ENCODE measurements at places on chromosomes 3 and 15.

GRCh38 chr15:83107841-83108181 is 366 bp downstream of the TM6SF1 start:
- no peak for DNase-seq

DNA sequence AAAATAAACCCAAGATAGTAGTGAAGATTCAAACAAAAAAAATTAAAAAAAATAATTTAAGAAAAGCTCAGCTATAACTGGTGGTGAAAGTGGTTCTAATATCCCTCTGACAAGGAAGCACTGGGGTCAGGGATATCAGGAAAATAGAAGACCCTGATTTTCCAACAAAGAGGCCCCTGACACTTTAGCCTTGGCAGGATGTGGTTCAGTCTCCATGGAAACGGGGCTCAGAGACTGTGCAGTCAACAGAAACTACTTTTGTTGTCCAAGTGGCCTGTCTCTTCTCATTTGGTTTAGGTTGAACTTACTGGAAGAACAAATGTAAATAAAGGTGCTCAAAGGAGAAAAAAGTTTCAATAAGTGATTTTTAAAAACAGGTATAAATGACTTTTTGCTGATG is 27.2 kb downstream of the INTS14 start:
- peak; percentile 38 for DNase-seq

DNA sequence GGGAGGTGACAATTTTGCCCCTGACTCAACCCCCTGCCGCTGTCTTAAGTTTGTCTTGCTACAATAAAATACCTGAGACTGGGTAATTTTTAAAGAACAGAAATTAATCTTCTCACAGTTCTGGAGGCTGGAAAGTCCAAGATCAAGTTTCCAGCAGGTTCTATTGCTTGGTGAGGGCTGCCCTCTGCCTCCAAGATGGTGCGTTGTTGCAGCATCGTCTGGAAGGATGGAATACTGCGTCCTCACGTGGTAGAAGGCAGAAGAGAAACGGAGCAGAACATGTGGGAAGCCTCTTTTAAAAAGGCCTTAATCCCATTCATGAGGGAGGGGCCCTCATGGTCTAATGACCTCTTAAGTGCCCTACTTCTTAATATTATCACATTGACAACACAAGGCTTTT is 87.3 kb upstream of the SNTN start:
- DNase-seq = no peak

DNA sequence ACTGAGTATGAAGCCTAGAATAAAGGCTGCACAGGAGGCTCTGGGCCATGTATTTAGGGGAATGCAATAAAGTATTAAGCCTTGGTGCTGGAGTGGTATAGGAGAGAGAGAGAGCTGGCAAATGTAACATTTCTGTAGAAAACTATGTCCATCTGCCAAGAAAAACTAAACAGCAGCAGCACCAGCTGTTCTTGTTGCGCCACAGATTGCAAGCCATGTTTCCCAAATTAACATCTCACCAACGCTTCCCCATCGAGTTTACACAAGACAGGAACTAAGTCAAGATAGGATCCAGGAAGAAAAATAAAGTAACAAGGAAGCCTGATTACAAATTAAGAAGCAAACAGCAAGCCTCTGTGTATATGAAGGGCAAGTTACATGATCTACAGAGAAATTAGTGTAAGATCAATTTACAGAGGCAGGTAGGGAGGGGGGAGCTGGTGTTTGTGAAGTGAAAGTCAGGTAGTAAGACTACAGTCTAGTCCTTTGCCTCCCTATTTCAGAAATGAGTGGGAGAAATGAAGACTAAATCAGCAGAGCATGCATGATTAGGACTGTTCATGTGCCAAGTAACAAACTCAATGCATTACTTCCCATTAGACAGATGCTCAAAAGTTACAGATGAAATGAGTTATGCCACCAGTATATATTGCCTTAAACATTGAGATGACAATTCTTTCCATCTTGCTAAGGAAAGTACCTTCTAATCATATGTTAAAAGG is 900.5 kb downstream of the EPHA3 start:
- DNase-seq = no peak

DNA sequence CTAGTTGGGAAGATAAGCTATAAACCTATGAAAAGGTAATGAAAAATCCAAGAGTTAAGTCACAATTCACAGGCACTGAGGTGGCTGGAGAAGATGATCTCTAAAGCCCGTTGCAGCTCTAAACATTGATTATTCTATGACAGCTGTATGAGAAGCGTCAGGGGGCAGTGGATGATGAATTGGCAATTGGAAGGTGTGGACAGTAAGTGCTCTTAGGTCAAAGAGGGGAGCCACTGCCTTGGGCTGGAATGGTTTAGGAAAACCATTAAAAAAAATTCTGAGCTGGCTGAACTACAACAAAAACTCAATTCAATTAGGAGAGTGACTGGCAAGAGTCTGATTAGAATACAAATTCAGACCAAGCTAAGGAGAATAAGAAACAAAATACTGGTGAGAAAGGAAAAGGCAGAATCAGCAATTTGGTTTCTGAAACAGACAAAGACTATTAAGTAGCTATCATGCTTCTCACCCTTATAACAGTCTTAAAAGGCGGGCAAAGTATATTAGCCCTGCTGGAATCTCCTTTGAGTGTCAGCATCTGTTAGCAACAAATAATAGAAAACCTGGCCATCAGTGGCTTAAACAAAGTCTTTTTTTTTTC is 8.8 kb upstream of the NMD3 start:
- DNase-seq = no peak

GRCh38 chr15:71780115-71780976 is 30.0 kb upstream of the NR2E3 start:
- no peak for DNase-seq

- no peak for DNase-seq
Observed at GRCh38 chr15:37733628-37734027, 200.8 kb upstream of the TMCO5A start.

GRCh38 chr3:174951498-174952005 is 92.4 kb downstream of the NAALADL2 start:
- DNase-seq = no peak

- DNase-seq = no peak
Observed at GRCh38 chr3:57078635-57079473, 18.4 kb downstream of the SPATA12 start.

DNA sequence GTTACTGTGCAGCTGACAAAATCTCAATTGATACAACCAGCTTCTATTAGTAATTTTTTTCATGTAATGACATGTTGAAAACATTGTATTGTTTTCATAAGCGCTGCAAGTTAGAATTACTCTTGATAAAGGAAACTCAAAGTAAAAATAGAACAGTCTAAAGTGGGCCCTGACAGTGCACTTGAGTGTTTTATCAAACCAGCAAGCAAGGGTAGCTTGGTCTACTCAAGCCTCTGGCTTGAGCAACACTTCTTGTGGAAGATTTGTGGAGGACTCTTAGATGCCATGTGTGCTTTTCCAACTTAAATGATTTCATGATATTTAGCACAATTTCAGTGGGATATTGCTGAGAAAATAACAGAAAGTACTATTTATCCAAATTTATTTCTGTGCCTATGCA is 575.7 kb upstream of the ZNF717 start:
- DNase-seq = no peak

GRCh38 chr3:71322154-71322553 is 261.4 kb downstream of the FOXP1 start:
- DNase-seq = no peak

DNA sequence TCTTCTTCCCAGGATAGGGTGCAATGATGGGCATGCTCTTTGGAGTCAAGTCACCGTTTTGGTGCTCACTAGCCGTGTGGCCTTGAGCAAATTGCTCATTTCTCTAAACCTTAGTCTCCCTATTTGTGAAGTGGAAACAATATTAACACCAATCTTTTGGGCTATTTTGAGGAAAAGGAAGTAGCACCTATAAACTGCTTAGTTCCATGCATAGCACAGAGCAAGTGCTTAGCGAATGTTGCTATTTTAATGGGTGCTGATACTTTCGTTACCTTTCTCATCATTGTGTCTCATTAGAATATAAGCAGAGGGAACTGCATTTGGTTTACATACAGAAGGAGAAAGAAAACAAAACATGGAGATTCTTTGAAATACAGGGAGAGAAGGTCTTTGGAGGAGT is 66.1 kb downstream of the BOC start:
- DNase-seq = no peak

DNA sequence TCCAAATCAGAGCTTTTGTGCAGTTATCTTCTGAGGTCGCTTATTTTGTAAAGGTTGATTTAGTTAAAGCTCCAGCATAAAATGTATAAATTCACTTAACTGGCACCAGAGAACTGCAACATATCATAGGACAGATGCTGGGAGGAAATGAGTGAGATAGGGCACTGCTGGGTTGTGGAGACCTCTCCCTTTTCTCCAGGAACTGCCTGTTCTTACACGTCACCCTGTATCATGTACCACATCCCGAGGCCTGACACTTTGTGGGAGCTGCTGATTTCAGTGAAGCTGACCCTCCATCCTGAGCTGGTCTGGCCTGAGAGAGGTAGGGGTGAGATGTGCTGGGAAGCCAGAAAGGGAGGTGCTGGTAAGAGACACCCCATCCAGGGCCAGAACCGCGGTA is 213.8 kb upstream of the FEZF2 start:
- DNase-seq = no peak

- no peak for DNase-seq
Observed at GRCh38 chr3:73832426-73832825, 207.7 kb upstream of the PDZRN3 start.

DNA sequence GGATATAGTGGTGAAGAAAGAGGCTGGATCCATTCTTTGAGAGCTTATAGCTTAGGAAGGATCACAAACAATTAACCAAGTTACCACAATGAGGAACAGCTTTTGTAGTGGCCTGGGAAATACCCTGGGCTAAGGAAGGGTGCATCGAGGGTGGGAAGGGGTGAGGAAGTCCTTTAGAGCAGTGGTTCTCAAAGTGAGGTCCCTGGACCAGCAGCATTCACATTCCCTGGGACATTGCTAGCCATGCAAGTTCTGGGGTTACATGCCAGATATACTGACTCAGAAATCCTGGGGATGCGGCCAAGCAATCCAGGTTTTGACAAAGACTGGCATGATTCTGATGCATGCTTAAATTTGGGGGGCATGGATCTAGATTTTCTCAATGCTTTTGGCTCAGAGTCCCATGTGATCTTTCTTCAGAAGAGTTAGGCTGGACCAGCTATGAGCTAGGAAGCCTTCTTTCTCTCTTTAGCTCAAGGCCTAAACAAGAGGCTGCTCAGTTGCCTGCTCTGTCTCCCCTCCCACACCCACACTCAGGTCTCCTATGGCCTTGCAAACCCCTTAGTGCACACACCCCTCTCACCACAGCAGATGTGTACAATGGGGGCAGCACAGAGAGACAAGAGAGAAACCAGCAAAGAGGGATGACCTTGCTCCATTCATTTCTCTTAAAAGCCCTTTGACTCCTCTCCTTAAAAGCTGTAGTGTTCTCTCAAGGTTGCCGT is 1.8 kb upstream of the CCR1 start:
- DNase-seq = no peak

DNA sequence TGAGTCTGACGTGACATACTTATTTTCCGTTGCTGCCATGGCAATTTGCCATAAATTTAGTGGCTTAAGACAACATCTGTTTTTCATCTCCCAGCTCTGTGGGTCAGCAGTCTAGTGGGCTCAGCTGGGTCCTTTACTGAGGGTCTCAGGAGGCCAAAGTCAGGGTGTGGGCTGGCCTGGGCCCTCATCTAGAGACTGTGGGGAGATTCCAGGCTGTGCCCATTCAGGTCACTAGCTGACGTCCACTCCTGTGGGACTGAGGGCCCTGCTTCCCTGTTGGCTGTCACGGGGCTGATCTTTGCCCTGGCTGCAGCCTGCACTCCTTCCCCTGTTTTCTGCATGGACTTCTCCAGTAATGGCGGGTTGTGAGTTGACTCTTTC is 19.1 kb downstream of the FGD5 start:
- DNase-seq = no peak
